ENCODE measurements at places on chromosomes 5 and 9.

DNA sequence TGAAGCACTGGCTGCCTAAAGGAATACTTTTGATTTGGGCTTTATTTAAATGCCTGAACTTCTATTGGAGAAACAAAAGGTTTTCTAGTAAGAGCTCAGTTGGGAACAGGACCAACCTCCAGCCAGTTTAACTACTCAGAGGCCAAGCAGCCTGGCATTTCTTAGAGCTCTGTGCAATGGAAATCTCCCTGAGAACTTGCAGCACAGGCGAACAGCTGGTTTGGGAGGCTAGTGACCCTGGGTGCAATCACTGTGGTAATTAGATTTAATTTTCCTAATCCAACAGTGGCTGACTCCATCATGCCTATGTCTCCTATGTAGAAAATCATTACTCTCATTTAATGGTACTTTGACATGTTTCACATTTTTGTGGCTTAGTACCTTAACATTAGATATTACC lies 1.0 kb upstream of the CDH6 start:
- DNase-seq: no peak

GRCh38 chr5:174177531-174177930 lies 132.0 kb downstream of the NSG2 start:
- no peak for DNase-seq

GRCh38 chr5:105751908-105752307 lies 1918.8 kb downstream of the EFNA5 start:
- no peak for DNase-seq

DNA sequence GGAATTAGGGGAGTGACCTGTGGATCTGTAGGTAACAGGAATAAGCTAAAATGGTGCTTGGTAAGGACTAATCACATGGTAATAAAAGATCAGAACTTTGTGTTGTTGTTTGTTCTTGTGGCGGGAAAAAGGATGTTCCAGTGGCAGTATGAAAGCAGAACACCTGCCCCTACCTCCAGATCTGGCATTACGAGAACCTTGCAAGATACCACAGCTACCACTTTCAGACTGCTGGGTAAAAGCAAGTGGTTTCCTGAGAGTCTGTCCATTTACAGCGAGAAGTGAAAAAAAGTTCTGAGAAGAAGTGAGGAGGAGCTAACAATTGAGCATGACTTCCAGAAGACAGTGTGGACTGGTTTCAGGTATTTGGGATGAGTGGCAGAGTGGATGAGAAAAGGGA lies 252.5 kb downstream of the TLE4 start:
- no peak for DNase-seq

DNA sequence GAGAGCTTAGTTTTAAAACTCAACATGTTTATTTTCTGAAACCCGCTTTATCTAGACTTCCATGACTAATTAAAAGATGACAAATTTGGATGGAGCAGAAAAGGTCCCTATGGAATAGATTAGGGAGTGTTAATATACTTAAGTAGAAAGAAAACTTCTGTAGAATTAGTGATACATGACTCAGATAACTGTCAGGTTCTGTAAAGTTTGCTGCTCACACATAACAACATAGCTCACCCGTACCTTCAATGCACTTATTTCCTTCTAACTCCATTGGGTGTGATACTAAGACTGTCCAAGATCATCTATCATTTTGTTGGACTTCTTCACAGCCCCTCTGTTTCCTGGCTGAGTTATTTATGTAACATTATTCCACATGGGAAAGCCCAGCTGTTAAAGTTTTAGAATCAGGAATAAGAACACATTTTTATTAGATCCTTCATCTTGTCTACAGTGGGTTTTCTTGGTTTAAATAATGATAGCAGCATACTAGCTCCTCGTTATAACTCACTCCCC lies 27.8 kb downstream of the TMEM167A start:
- DNase-seq: no peak

GRCh38 chr9:134563397-134563796 lies 78.2 kb upstream of the COL5A1 start:
- no peak for DNase-seq

- DNase-seq: no peak
These were observed 205.0 kb upstream of the IER5L start for GRCh38 chr9:129383019-129383560.

- no peak for DNase-seq
These were observed 48.4 kb downstream of the PPARGC1B start for GRCh38 chr5:149778303-149779123.

DNA sequence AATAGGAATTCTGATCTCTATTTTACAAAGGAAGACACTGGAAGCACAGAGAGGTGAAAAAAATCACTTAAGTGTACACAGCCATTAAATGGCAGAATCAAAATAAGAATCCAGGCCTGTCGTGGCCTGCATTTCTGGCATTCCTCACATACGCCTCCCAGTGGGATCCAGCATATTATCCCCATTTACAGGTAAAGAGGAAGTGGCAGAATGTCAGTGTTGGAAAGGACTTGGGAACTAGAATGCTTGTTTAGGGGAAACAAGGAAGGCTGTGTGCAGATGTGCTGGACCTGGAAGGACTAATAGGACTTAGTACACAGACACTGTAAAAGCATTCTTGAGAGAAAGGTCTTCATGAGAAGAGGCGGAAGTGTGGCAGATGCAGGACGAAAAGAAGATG lies 241.8 kb downstream of the TRIM32 start:
- DNase-seq: no peak

DNA sequence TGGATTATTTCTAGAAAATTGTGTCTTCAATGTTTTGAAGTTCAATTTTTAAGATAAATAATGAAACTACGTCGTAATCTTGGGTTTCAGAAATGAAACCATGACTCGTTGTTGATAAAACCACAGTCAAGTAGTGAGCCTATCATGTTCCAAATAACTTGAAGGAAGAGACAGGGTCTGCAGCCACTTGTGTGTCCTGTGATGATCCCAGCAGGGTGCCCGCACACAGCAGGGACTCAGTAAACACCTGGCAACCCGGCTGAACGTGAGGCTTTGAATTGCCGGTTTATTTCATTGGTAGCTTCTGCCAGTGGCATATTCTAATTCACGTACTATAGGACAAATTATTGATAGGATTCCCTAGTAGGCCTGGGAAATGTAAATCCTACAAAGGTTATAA lies 679.6 kb downstream of the IRX1 start:
- no peak for DNase-seq

DNA sequence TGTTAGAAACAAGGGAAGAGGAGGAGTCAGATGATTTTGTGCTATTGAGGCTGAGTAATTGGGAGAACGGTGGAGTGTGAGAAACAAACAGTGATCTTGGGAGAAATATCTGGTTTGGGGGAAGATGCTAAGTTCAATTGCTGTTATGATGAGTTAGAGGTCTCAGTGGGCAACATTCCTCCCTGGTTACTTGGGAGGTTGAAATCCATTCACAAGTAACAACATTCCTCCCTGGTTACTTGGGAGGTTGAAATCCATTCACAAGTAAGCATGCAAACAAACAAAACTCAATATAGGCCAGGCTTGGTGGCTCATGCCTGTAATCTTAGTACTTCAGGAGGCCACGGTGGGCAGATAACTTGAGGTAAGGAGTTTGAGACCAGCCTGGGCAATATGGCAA lies 38.7 kb downstream of the AGXT2 start:
- no peak for DNase-seq

- no peak for DNase-seq
These were observed 44.2 kb upstream of the TENT2 start for GRCh38 chr5:79567926-79568549.

GRCh38 chr5:37619353-37619752 lies 220.5 kb downstream of the GDNF start:
- DNase-seq: no peak

DNA sequence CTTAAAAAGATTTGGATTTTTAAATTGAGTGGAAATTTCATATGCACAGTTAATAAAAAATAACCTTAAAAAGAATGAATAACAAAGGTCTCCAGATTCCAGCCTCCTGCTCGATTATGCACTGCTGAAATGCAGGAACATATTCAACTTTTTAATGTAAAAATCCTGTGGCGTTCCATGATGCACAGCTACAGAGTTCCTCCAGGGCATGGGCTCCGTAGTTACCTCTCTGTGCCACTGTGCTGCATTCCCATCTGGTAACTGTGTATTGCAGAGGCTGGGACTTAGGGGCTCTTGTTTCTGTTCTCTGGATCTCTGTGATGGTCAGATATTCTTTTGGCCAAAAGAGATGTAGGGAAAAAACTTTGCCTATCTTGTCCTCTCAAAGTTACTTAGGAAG lies 31.5 kb upstream of the EQTN start:
- no peak for DNase-seq

DNA sequence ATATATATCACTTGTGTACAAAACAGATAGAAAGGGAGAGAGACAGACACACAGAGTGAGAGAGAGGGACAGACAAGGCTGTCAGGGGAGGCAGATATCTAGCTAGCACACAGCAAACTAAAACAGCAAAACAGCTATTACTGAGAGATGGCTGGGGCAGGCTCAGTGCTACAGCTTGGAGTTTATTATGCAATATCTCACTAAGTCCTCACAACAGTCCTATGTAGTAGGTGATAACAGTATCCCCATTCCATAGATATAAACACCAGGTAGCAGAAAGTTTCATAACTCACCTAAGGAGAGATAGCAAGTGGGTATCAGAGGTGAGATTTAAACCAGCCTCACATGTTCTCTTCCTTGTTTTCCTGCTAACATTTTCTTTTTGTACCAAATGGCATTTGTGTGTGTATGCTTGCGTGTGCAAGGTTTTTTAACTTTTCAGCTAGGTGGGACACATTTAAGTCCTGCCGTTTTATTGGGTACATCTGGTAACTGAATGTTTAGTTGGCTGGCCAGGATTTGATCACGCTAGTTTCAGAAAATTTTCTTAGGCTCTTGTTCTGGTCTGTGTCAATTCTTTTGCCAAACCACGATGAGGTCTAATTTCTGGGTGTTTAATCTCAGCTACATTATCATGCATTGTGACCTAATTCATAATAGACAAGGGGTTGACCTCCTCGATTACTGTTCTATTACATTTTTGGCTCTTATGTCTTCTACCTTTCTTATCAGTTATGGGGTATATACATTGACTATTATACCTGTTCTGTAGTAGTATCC lies 105.1 kb downstream of the LMNB1 start:
- DNase-seq: no peak

DNA sequence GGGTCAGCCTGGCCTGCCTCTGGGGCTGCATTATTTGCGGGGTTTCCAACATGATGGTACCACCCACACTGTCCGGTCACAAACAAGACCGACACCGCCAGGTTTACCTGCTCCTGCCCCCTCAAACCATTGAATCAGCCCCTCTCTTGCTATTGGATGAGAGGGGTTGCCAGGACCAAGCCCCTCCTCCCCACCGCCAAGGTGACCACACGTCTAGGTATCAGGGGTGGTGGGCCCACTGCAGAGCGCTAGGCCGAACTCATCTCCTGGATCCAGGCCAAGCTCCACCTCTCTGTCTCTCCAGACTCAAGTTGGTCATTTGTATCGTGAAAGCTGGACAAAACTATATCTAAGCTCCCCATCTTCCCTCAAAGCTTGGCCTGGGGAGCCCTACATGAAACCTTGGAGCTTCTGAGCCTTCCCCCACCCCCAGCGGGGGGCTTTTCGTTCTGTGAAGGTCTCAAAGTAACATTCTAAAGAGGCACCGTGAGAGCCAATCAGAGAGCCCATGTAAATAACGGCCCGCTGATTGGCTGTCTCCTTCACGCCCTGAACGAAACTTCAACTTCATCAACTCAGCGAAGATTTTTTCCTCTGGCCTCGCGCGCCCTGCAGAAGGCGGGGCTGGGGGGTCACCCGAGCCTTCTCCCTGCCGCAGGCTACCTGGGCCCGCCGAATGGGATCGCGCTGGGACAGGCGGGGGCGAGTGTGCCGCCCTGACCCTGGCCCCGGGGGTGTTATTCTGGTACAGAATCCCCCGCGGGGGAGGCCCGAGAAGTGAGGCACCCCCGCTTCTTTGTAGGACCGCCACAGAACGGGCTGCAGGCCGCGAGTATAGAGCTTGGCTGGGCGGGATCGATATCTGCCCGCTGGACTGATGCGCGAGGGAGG lies 49.6 kb upstream of the PSD2 start:
- DNase-seq: no peak

GRCh38 chr9:120851449-120851848 lies 8.7 kb upstream of the PSMD5 start:
- DNase-seq: no peak

- DNase-seq: no peak
These were observed 11.9 kb downstream of the GSN start for GRCh38 chr9:121279776-121280388.

DNA sequence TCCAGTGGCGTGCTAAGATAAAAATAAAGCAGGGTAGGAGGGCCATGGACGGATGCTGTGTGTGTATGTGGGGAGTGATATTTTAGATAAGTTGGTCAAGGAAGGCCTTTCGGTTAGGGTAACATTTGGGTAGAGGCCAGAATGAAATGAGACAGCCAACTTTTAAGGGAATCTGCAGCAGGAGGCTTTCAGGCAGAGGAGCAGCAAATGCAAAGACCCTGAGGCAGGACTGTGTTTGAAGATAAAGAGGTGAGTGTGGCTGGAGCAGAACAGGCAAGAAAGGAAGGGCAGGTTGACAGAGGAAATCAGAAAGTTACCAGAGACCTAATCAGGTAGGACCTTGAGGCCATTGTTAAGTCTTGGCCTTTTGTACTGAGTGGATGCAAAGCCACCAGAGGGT lies 106.2 kb downstream of the MAST4 start:
- DNase-seq: no peak

DNA sequence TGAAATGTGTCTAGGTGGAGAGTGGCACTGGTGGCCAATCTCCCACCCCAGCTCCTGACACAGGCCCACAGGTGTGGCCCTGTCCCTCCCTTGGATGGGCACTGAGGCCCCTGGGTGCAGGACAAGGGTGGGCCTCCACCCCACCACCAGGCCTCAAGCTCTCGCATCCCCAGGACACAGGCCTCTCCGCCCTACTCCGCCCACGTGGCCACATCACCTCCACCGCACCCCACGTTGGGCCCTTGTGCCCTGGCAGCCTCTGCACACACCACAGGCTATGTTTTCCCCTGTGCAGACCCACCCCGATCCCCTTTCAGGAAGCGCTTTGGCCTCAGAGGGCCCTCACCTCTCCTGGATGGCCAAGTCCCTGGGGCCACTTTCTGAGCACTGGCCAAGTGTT lies 54.7 kb downstream of the SECISBP2 start:
- DNase-seq: no peak

DNA sequence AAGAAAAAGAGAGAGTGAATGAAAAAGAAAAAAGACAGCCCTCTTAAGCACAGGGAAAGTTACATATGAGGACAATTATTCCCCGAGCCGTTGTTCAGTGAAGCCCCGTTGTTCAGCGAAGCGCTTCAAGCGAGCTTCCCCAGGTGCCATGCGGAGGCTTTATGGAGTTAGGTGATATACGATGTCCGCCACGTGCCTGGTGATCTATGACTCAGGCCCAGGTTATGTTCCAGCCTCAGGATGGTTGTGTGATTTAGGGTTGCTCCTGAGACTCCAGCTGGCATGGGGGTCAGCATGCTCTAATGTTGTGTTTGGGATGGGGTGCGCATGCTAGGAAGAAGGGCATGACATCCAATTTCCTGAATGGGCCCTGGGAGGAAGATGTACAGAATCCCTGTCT lies 365.6 kb downstream of the CDK5RAP2 start:
- no peak for DNase-seq

GRCh38 chr5:137735555-137736284 lies at the start of gene KLHL3:
TSS of gene KLHL3 (minus strand) at chr5:137736089. CDS start at chr5:137735646, 443 bp downstream.
- DNase-seq: no peak

- no peak for DNase-seq
These were observed 400.3 kb downstream of the ICE1 start for GRCh38 chr5:5822729-5823257.

Measured in AG09319 (cell line).